ENCODE measurements at places on chromosomes 16 and 17.

DNA sequence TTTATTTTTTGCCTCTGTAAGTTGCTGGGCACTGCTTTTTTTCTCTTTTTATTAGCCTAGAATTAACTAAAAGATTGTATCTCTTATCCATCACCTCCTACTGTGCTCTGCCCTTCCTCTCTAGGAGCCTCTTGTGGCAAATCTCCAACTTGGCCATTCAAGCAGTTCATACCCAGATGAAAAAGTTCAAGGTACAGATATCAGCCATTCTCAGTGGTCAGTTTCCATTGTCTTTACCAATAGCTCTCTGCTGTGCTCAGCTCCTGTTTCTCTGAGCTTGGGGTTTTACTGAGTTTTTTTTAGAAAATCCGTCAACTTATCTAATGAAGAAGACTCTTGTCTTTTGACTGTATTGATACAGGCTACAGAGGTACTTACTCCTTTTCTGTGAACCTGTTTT lies 15.6 kb downstream of the MOSMO start:
- DNase-seq, result no peak

DNA sequence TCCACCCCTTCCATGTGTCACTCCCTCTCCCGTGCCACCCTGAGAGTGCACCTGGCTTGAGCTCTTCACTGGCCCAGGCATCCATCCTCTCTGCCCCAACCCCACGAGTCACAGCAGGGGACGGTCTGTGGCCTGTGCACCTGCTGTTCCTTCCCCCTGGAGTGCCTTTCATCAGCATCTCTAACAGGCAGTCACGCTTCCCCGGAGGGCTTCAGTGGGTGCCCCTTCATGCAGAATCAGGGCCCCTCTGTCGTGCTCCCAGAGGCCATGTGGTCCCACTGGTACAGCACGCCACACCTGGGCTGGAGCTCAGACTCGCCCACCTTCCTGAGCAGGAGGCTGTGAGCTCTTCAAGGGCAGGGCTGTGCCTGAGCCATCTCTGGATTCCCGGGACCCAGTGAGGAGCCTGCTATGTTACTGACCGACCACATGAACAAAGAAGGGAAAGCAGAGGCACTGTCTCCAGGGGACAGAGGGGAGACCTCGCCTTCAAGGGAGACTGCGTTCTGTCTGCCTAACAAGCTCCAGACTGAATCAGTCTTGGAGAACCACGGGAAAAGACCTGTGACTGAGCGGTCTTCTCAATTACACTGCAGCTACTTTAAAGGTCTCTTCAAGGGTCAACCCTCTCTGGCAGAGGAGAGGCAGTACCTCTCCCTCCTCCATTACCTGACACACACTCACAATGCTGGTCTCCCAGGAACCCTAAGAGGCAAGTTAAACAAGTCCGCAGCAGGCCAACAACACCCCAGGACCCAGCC lies 78.8 kb upstream of the DOC2B start:
- peak; percentile 57 for DNase-seq

- DNase-seq, result peak; percentile 24
Observed at GRCh38 chr16:11498683-11499082, 88.0 kb downstream of the LITAF start.

GRCh38 chr16:14196011-14196410 lies 124.9 kb downstream of the MRTFB start:
- DNase-seq, result peak; percentile 32

DNA sequence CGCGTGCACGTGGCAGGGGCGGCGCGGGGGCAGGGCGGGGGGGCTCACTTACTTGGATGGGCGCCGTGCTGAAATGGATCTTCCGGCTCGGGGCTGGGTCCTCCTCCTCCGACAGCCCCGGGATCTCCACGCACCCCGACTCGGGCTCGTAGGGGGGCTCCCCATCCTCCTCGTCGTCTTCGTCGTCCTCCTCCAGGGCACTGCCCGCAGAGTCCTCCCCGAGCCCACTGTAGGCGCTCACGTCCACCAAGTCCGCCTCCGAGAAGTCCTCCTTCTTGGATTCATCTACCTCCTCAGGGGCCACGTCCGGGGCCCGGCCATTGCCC lies 1.4 kb downstream of the PPP1R9B start:
- no peak for DNase-seq

GRCh38 chr17:35684055-35684802 lies 47.2 kb upstream of the RASL10B start:
- no peak for DNase-seq

- DNase-seq, result no peak
Observed at GRCh38 chr16:85645021-85645589, 32.0 kb downstream of the GSE1 start.

GRCh38 chr17:49580055-49580721 lies 4.5 kb downstream of the NXPH3 start:
- peak; percentile 71 for DNase-seq

- no peak for DNase-seq
Observed at GRCh38 chr16:26668026-26668425, 398.7 kb upstream of the C16orf82 start.

GRCh38 chr16:72464597-72465368 lies 292.8 kb upstream of the PMFBP1 start:
- no peak for DNase-seq

DNA sequence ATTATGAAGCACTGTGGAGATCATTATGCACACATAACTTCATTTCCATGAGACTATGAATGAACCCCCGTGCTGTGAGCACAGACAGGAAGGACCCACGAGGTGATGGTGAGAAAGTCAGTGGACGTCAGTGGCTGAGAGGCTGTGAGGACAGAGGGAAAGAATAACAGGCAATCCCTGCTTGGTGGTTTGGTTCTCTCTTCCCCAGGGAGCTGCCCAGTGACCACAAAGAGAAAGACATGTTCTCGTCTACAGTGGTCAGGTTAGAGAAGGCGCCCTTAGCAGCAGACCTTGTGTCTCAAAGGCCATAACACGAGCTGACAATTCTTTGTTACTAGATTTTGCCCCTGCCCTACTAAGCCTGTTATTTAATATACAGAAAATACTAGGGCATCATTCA lies 609.2 kb downstream of the TOX3 start:
- DNase-seq, result no peak

DNA sequence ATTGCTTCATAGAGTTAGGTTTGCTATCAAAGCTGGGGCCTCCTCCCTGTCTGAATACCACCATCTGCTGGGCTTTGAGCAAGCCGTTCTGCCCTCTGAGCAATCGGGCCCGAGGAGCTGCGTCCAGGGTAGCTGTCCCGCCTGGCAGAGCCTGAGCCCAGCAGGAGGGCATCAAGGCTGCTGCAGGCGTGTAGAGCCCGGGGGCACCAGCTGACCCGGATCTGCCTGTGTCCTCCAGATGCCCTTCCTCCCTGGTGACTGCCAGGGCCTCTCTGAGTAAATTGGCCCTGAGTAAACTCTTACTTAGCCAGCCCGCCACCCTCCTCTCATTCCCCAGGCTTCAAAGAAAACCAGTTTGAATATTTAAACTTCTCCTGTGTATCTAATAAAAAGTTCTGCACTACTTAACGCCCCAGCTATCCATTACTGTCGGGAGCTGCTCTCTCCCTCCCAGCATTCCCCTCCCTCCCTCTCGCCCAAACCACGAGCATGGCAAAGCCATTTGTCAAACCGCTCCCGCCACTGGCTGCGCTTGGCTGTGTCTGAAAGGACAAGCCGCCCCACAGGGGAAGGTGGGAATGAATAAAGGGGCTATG lies 16.4 kb downstream of the CDK5RAP3 start:
- no peak for DNase-seq

GRCh38 chr17:41178843-41179616 lies 1.0 kb upstream of the KRTAP4-2 start:
- DNase-seq, result no peak
